ENCODE measurements at places on chromosomes 5 and 9.

- DNase-seq = no peak
These were observed 332.3 kb downstream of the PLK2 start for GRCh38 chr5:58127255-58128220.

DNA sequence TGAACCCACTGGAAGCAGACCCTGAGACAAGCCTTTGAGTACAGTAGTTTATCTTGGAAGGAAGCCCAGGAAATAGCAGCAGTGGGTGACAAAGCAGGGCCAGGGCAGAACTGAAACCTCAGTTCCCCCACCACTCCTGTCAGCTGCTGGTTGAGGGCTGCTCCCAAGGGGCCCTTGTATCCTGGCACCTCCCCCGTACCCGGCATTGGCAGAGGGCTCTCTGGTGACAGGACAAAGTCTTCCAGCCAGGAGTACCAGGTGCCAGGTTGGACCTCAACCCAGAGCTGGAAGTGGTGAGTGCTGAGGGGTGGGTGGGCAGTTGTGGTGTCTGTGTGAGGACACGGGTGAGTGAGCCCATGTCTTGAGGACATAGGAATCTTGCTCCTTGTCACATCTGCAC lies 123.3 kb downstream of the PHF2 start:
- peak; percentile 86 for DNase-seq

DNA sequence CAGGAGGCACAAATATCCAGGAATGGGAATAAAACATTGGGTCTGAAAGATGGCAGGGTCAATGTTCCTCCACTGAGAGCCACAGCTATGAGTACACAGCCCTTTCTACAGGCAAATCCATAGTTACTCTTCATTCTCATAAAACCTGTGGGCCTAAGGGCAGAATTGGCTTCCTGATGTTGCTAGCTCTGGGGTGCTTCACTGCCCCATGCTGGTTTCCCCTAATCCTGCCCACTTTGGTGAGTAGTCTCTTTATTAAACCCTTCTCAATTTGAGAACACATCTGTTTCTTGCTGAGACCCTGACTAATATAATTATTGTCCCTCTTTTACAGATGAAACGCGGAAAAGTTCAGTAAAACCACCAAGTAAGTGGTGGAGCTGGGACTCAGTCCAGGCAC lies 66.3 kb upstream of the RAI14 start:
- DNase-seq = no peak

DNA sequence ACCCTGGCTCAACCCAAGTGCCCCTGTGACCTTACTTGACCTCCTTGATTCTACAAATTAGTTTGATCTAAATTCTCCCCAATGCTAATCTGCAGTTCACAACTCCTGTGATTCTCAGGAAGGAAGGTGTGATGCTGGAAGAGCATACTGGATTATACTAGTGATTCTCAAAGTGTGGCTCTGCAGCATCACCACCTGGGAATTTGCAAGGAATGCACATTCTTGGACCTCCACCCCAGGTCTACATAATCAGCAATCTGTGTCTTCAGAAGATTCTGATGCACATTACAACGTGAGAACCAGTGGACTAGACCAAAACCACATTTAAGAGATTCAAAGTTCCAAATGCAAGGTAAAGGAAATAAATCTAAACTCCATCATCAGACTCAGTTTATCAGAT lies 198.6 kb downstream of the AGTPBP1 start:
- no peak for DNase-seq

- no peak for DNase-seq
These were observed 11.8 kb upstream of the APBA1 start for GRCh38 chr9:69683927-69684326.

GRCh38 chr5:17396247-17396646 lies 101.8 kb upstream of the TAF11L2 start:
- DNase-seq = no peak
